ENCODE measurements at places on chromosomes 5 and 9.

DNA sequence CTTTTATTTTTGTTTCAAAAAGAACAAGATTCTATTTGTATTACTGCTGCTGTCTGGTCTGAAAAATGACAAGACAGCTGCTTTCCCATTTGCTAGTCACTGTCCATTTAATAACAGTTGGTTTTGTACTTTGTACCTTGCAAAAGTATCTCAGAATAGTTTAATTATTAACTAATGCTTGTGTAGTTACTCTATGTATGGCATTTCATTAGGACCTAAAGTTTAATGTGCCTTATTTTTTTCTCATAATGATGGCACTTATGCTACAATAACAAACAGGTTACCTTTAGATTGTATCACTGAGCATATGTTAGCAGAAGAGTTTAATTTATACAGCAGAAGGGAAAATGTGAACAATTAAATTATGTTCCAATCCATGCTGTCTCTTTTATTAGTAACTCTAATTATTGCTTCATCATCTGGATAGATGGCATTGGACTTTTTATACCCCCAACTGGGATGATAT is 134.2 kb downstream of the CDH10 start:
- no peak for DNase-seq

GRCh38 chr5:156386976-156387375 is 60.0 kb downstream of the SGCD start:
- DNase-seq = no peak

DNA sequence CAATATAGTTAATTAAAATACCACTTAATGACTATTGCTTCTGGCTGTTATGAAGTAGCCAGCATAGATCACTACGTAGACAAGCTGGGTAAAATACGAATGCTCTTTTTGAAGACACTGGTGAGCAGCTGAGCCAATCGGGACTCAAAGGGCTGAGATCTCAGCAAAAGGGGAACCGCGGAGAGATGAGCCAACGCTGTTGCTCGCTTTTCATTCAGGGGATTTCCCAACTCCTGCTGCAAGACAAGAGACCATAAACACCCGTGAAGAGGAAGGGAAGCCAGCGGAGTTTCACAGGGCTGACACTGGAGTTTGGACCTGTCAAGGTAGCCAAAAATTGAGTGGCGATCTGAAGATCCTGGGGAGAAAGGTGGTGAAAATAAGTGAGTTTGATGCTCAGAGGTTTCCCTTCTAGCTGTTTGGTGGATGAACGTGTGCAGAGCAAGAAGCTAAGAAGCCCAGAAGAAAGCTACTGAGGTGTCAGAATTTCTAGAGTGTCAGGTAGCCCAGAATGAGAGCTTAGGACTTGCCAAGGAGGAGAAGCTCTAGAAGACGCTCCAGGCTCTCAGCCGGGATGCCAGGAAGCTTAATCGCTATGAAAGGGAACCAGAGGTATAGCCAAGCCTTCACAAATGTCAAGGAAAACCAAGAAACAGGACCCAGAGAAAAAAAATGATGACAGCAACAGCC is 79.6 kb upstream of the RNU6ATAC start:
- no peak for DNase-seq

DNA sequence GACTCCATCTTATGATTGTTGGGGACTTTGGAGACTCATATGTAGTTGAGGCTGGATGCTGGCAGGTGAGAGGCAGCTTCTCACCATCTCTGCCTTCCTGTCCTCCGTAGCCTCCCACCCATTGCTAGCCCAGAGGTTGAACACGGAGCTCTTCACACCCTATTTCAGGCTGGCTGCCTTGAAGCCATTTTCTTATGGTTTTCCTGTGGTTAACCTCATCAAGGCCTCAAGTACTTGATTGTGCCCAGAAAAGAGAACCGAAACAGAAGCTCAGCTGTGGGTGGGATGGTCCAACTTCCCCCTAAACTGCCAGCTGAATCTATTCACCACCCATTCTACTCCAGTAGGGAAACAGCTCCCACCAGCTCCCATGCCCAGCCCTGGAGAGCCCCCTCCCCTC is 102.9 kb downstream of the LIFR start:
- no peak for DNase-seq

DNA sequence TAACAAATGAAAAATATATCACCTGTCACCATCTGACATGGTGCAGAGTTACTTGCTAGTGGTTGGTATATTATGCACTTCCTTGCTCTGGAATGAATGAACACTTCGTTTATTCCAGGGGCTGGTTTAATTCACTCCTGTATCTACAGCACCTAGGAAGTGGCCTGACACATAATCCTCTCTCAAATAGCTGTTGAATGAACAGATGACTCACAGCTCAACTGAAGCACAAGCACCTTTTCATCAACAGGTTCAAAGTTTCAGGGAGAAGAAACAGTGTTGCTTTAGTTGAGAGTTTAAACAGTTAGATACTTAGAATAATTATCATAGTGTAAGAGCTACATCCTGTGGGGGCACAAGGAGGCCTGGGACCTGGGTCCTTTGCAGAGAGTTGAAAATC is 135.0 kb upstream of the DAP start:
- DNase-seq = no peak

GRCh38 chr5:150285114-150285513 is 4.5 kb downstream of the CAMK2A start:
- peak; percentile 61 for DNase-seq

DNA sequence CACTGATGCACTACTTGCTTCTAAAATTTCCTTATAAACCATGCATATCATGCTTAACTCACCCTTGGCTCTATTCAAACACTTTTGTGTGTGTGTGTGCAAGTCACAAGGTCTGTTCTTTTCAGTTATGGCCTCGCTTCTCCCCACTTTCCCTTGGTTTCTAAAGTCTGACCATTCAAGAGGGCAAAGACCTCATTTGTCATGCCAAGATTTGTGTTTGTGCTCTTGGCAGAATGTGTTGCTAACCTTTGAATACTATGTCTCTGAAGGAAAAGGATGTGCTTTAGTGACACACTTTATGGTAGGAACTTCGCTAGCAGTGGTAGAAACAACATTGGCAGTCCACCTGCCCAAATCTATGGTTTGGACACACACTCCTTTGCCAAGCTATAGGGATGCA is 50.4 kb downstream of the SNX18 start:
- no peak for DNase-seq

GRCh38 chr9:14262827-14263226 is 51.1 kb downstream of the NFIB start:
- no peak for DNase-seq

- DNase-seq = peak; percentile 12
These were observed 570.8 kb upstream of the TLE4 start for GRCh38 chr9:79001012-79001411.

GRCh38 chr5:1031306-1031959 is 22.8 kb downstream of the NKD2 start:
- no peak for DNase-seq

GRCh38 chr5:114469372-114469771 is 107.5 kb downstream of the KCNN2 start:
- no peak for DNase-seq

- DNase-seq = peak; percentile 73
These were observed 312.5 kb downstream of the ACTL7B start for GRCh38 chr9:108543251-108543778.

GRCh38 chr9:99259231-99259918 is 37.3 kb downstream of the SEC61B start:
- peak; percentile 24 for DNase-seq

- no peak for DNase-seq
These were observed 500 bp upstream of the ZNF883 start for GRCh38 chr9:113012492-113012891.

DNA sequence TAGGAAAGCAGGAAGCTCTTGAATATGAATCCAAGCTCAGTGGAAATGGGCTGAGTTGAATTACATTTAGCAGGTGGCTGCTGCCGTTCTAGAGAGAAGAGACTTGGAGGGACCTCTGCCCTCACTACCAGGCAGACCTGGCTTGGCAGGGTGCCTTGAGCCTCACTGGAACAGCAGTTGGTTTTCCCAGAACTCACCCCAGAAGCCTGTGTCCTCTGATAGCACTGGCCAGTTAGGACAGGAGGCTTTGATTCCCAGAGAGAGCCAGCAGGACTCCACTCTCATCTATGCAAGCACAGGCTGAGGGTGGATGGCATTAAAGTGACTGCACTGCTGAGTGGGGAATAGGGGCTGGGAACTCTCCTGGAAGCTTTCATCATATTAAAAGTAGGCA is 54.8 kb downstream of the PWWP2A start:
- no peak for DNase-seq

DNA sequence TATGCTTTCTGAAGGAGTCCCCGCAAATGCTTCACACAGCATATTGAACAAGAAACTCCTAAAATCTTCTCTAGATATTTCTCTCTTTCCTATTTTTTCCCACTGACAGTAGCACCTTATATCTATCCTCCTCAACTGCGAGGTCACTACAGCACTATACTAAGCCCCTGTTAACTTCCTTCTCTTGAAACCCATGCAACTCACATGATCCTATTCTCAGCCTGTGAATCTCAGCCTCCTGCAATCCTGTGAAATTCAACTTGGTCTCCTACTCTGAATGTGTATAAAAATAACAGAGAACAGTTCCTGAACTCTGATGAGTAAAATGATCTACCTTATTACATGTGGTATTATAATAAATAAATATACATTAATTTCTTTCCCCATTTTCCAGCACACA is 6.1 kb upstream of the PLGRKT start:
- DNase-seq = no peak

- no peak for DNase-seq
These were observed 99.9 kb downstream of the ENC1 start for GRCh38 chr5:74540622-74541021.

- DNase-seq = peak; percentile 14
These were observed 34.3 kb upstream of the RNF130 start for GRCh38 chr5:180105827-180106312.

DNA sequence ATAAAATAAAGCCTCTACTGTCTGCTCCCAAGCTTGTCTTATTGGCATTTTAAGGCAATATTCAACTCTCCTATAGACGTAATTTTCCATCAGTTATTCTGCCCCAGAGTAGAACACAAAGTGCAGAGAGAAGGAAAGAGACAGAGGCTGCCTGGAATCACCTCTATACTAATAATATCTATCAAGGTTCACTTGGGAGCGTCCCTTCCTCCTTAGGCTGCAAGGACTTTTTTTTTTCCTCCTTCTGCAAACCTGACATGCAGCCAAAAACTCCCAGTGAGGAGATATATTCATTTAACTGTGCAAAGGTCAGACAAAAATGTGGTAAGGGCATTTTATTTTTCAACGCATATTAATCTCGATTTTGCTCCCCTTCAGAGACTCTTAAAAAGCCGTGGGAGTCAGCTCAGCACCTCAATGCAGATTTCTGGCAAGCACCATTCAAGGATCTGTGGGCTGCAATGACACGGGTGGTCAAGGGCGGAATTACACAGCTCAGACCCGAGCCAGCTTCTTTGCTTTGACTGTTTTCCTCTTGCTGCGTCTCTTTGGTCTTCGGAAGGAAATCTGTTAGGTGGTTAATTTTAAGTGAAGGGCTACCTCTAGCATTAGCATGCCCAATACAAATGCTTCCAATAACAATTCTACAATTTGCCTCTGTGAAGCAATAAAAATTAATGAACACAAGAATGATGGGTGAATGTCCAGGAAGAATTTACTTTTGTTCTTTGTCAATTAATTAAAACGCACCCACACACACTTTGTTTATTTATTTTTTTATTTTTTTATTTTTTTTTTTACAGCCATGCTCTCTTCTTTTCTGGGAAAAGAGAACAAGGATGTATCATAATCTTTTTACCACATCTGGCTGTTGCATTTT is 587.7 kb upstream of the GRAMD2B start:
- DNase-seq = peak; percentile 11

GRCh38 chr5:77915346-77915745 is 139.2 kb upstream of the TBCA start:
- DNase-seq = no peak

- DNase-seq = no peak
These were observed 5.5 kb downstream of the IL31RA start for GRCh38 chr5:55856516-55857246.

Data from fibroblast of skin of right biceps (primary cell).